ENCODE measurements at places on chromosomes 7 and 10.

GRCh38 chr10:109393425-109393824 is 529.9 kb downstream of the XPNPEP1 start:
- no peak for DNase-seq

- DNase-seq: no peak
Observed at GRCh38 chr7:27149842-27150567, 2.4 kb downstream of the HOXA3 start.

DNA sequence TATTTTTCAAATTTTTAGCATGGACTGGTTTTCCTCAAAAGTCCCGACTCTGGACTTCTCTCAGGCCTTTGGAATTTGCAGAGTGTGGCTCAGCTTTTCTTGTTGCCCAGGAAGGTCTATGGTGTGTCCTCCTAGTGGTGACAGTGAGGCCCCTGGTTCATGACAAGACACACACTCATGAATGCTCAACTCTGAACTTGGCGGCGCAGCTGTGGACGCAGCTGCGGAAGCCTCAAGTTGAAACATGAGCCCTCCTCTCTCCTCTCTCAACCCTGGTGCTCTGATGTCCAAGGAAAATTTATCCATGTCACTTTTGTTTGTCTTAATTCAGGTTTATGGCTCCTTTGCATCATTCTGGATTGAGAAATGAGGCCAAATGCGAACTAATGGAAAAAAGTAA is 183.9 kb downstream of the HECW1 start:
- DNase-seq: no peak

DNA sequence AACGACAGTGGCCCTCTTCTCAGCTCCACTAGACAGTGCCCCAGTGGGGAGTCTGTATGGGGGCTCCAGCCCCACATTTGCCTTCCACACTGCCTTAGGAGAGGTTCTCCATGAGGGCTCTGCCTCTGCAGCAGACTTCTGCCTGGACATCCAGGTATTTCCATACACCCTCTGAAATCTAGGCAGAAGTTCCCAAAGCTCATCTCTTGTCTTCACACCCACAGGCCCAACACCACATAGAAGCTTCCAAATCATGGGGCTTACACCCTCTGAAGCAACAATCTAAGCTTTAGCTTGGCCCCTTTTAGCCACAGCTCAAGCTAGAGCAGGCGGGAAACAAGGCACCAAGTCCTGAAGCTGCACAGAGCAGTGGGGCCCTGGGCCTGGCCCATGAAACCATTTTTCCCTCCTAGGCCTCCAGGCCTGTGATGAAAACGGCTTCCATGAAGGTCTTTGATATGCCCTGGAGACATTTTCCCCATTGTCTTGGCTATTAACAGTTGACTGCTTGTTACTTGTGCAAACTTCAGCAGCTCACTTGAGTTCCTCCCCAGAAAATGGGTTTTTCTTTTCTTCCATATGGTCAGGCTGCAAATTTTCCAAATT is 89.2 kb downstream of the KBTBD2 start:
- DNase-seq: no peak

GRCh38 chr7:66696774-66697191 is 43.8 kb upstream of the RABGEF1 start:
- DNase-seq: no peak

Measured in fibroblast of pulmonary artery (primary cell).